ENCODE measurements at places on chromosomes 6 and 20.
A peak's percentile ranks its signal among the peaks of the same experiment; 100 is the strongest.

DNA sequence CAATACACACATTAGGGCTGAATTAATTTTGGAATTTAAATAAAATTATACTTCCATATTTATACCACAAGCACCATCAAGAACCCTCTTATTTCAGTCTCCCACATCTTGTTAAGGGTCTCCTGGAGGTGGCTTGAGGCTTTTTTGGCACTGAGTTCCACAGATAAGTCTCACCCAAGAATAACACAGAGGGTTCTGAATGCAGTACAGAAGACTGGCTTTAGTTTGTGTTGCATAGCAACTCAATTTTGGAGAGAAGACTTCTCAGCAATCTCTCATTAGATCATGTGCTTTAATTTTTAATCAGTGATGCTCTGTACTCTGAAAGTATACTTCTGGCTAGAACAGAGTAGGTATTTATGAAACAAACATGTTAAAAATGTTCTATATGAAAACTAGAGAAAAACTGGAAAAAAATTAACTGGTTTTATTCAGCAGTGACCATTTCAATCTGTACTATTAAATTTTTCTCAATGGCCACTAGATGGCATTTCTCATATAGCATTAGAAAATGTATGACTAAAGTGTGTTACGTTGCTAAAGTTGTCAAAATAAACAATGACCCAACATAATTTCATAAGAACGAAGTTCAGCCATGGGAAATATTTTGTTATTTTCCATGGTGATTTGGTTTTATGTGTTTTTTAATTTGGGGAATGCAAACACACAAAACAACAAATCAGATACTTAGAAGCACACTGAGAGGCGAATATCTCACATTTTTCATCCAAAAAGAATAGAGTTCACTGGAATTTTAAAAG, 32.7 kb upstream of the MAP7 start:
- no peak for DNase-seq

GRCh38 chr20:3172126-3172932, 1.0 kb downstream of the LZTS3 start:
- DNase-seq: no peak

DNA sequence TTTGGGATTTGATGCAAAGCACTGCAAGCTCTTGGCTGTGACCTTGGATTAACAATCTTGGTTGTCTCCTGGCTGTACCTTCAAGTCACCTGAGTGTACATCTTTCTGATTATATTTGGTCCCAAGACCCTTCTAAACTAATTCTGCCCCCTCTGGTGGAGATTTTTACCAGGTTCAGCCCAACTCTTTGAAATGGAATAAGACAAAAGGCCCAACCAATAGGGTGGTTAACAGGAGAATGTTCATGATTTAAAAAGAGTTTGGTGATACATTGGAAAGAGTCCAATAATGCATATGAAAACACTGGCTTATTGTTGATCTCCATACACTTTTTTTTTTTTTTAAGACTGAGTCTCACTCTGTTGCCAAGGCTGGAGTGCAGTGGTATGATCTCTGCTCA, 77.5 kb upstream of the CD83 start:
- DNase-seq: no peak

- no peak for DNase-seq
Measured at GRCh38 chr20:62457831-62458230, 18.0 kb downstream of the GATA5 start.

DNA sequence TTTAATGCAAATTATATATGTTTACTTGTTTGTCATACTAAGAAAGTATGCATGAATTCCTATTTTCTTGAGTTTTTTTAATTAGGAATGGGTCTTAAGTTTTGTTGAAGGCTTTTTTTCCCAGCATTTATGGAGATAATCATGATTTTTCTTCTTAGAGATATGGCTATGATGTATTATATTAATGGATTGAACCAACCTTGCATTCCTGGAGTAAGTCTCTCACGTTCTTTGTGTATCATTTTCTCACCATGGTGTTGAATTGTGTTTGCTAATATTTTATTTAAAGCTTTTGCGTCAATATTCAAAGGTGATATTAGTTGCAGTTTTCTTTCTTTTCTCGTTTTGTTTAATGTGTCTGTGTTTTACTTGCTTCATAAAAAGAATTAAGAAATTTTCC, 48.4 kb upstream of the SLC35D3 start:
- DNase-seq: no peak

DNA sequence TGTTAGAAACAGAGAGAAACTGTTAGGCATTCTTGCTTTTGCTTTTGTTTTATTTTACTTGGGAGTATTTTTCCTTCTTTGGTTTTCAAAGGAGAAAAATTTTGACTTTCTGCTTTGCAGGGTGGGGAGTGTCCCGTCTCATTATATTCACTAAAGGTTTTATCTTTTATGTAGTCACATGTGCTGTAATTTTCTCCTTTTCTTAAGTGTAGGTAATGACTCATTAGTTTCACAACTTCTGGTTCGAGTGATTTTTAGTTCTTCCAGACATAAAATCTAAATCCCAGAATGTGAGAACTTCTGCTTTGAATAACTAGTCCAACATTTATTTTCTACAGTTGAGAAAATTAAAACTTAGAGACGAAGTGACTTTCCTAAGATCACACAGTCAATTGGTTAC, 37.7 kb downstream of the ADGRF1 start:
- DNase-seq: no peak

DNA sequence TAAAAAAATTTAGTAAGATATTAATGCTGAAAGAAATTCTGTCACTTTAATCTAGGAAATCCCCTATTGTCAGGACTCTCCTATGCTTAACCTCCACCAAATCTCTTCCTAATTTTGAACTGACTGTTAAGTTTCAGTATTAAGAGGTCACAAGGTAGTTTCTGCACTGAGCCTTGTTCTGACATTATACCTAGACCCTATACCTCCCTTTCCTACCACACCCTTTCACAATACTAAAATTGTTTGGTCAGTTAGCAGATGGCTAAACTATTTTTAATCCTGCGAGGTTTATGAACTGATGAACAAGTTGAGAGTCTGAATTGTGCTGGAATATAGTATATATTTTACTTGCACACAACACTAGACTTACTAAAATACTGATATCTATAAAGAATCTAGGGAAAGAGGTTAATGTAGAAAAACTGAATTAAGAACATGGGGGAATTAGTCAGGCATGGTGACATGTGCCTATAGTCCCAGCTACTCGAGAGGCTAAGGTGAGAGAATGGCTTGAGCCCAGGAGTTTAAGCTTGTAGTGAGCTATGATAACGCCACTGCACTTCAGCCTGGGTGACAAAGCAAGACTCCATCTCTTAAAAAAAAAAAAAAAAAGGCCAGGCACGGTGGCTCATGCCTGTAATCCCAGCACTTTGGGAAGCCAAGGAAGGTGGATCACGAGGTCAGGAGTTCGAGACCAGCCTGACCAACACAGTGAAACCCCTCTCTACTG, 51.5 kb downstream of the HBS1L start:
- DNase-seq: no peak

GRCh38 chr20:24691901-24692351, 222.5 kb downstream of the SYNDIG1 start:
- DNase-seq: no peak

GRCh38 chr6:106056060-106056745, 29.9 kb upstream of the PRDM1 start:
- peak; percentile 20 for DNase-seq

- DNase-seq: no peak
Measured at GRCh38 chr6:46215213-46215612, 44.4 kb upstream of the ENPP5 start.

- DNase-seq: no peak
Measured at GRCh38 chr6:102813489-102814275, 1420.2 kb downstream of the GRIK2 start.

DNA sequence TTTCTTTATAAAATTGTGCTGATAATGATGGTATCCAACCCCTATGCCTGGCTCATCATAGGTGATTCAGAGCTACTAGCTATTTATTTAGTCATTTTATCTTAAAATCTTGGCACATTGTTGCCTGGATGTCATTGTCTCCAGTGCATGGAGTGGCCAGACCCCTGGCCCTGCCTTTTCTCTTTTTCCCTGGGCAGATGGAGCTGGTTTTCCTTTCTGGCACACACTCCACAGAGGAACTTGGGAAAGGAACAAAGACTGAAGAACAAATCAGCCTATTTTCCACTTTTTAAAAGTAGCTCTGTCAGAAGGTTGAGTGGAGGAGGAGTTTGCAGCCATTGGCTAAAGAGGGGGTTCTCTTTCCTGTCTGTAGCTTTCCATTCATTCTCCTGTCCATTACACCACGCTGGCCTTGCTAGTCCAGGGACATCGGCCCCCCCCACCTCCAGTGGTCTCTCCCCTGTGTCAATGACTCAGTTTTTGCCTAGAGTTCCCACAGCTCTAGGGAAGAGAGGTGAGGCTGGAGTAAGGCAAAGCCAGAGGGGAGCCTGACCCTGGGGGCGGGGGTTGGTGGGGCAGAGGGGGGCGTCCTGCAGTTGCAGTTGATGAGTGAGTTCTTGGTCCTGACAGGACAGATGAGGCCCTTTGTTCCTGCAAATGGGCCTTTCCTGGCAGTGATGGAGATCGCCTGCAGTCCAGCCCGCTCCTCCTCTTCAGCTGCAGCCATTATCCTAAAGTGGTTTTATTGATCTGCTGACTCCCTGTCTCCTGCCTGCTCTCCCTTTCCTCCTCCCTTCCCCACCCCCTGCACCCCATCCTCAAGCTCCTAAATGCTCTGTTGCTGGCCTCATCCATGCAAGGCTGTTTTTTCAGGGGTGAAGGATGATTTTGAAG, 774.5 kb downstream of the DHX35 start:
- DNase-seq: no peak

- DNase-seq: no peak
Measured at GRCh38 chr6:106421496-106421895, 61.0 kb downstream of the CRYBG1 start.

- no peak for DNase-seq
Measured at GRCh38 chr6:109912118-109912517, 66.0 kb upstream of the GPR6 start.

DNA sequence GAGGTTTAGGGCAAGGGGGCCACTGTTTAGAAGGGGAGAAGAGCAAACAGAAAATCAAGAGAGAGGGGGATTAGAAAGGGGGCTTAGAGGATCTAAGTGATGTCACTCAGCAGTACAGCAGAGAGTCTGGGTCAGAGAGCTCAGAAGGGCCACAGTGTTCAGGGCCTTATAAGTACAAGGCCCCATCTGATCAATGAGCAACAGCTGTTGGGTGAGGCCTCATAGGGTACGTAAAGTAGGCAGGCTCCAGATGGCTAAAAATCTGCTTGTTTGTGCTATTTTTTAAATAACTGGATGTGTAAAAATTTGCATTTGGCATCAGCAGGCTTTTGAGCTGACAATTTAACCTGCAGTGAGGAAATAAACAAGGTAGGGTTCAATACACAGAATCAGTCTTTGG, 149.8 kb downstream of the SH3BGRL2 start:
- DNase-seq: no peak

GRCh38 chr20:408843-409696, 971 bp downstream of the RBCK1 start:
- DNase-seq: peak; percentile 26

DNA sequence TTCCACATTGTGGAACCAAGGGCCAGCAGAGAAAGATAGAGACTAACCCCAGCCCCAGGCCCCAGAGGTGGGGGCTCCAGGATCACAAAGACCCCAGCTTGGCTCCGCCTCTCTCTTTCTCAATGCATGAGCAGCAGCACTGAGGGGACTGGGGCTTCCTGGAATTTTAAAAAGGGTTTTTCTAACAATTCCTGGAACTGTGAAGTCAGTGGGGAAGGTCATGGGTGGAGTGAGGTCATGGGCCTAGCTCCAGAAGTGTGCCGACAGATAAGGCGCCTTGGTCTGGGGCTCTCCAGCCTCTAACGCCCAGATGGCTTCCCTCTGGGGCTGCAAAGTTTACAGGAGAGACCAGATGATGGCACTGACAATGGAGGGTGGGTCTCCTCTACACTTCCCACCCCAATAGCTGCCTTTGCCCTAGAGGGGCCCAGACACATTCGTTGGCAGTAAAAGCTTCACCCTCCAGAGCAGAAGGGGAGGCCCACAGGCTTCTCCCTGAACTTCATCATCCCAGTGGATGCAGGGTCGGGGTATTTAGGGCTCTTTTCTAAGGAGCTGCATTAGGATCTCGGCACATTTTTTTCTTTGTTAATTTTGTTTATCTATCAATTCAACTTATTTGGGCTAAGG, 46.9 kb upstream of the CD93 start:
- no peak for DNase-seq

GRCh38 chr6:155635416-155635815, 179.8 kb upstream of the NOX3 start:
- no peak for DNase-seq

DNA sequence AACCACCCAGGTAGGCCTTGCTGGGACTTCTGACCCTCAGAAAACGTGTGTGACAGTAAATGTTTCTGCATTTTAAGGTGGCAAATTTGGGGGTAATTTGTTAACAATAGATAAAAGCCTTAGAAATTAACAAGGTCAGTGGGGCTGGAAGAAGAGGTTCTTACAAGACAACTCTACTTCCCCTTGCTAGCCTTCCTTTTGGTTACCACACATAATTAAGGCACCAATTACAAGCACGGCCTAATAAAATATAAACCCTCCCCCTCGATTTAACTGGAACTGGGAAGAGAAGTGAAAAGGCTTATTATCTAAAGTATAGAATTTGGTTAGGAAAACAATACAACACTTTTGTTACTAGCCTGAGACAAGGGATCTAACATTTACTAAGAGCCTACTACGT, 38.8 kb downstream of the ELOVL5 start:
- DNase-seq: no peak

- DNase-seq: no peak
Measured at GRCh38 chr20:53606364-53606985, 12.8 kb upstream of the ZNF217 start.

- DNase-seq: no peak
Measured at GRCh38 chr20:54093423-54094267, 23.3 kb upstream of the BCAS1 start.

DNA sequence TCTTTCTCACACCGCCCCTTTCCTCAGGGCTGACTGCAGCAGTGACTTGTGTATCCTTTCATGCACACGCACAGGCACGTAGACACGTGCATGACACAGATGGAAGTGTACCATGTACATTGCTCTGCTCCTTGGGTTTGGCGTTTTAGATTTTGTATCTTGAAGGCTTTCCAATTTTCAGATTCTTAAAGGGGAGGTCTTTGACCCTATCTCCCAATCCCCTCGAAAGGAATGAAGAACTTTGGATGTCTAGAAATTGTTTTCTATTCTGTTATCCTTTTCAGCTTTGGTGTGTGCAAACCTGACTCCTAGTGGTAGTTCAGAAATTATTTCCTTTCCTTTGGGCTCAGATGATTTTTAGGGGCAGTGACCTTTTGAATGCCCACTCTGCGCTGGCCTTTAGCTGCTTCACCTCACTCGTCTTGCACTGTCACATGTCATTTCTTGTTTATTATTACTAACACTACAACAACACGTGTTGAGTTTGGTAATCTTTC, 63.0 kb downstream of the HIVEP1 start:
- peak; percentile 19 for DNase-seq

GRCh38 chr20:44598423-44599305, 16.3 kb downstream of the PKIG start:
- peak; percentile 23 for DNase-seq

Data from CD4-positive, alpha-beta T cell treated with Interleukin-6 for 4 hours (primary cell).